ENCODE measurements at places on chromosomes 1 and 21.

- DNase-seq = no peak
These were observed 7.5 kb downstream of the CAPN8 start for GRCh38 chr1:223657978-223658377.

DNA sequence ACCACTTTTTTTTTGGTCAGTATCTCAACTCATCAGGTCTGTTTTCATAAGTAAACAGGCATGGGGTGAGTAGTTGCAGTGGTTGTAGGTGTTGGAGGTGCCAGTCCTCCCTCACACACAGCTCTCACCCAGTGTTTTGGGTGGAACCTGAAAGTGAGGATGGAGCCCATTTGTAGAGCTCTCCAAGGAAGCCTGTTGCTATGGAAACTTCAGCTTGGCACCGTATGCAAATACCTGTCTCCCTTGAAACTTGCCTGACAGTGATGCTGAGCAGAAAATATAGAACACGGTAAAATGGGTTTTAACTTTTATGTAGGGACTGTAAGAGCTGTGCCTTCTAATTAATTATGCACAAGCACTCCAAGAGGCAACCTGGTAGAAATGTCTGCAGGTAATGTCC is 214.1 kb downstream of the AJAP1 start:
- no peak for DNase-seq

DNA sequence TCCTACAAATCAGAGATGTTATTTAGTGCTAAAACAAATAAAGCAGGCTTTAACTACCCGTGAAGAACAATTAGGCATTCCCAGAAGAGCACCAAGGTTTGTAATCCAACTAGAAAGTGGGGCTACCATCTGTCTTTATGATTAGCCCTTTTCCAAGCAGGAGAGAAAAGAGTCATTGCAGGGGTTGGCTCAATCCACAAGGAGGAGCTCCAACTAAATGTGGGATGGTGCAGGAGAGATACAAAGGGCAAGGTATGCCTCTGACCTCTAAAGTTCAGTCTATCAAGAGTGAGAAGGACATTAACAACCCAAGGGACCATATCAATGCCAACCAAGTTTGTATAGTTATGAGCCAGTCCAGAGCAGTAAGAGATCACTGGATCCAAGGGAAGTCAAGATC is 382.7 kb upstream of the DUSP10 start:
- no peak for DNase-seq

DNA sequence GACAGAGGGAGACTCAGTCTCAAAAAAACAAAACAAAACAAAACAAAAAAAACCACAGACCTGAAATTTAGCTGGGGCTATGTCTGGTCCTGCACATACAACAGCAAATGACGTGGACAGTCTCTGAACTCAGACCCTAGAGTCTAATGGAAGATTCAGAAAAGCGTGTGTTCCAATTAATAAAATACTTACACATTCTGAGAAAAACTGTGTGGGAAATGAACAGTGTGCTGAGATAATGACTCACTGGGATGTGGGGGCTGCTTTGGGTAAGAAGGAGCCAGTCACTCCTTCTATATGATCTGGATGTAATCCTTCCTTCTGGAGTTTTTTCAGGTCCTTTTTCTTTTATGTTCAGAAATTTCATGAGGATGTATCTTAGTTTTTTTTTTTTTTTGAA is 29.4 kb downstream of the CLDN14 start:
- no peak for DNase-seq

- no peak for DNase-seq
These were observed 1.6 kb upstream of the NPHP4 start for GRCh38 chr1:5993556-5994491.

GRCh38 chr1:163668472-163668871 is 346.7 kb downstream of the NUF2 start:
- DNase-seq = no peak

GRCh38 chr1:206887701-206888100 is 9.5 kb upstream of the IL24 start:
- DNase-seq = no peak

DNA sequence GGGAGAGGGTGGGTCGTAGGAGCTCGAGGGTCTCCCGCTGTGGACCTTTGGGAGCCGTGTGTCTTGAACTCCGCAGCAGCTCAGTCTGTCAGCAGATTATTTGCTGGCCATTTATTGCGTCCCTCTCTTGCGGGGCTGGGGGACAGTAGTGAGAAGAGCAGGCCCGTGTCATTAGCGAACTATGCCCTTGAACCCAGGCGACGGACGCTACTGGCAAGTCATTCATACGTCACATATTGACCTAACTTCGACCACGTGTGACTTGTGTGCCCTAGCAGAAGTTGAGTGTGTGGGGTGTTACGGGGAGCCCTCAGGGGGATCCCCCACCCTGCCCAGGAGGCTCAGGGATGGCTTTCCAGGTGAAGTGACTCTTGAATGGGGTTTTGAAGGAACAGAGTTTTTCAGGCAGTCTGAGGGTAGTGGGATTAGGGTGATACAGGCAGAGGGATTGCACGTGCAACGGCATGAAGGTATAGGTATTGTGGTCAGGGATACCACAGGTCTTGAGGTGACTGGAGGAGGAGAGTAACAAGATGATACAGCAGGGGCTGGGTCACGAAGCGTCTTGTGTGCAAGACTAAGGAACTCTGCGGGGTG is 13.0 kb downstream of the RCC1 start:
- DNase-seq = no peak

GRCh38 chr1:227543283-227544066 is 19.9 kb upstream of the ZNF678 start:
- no peak for DNase-seq

- peak; percentile 72 for DNase-seq
These were observed 26.2 kb upstream of the DYNLT5 start for GRCh38 chr1:66725885-66726665.

GRCh38 chr1:43255438-43256210 is 14.2 kb upstream of the TMEM125 start:
- DNase-seq = no peak

DNA sequence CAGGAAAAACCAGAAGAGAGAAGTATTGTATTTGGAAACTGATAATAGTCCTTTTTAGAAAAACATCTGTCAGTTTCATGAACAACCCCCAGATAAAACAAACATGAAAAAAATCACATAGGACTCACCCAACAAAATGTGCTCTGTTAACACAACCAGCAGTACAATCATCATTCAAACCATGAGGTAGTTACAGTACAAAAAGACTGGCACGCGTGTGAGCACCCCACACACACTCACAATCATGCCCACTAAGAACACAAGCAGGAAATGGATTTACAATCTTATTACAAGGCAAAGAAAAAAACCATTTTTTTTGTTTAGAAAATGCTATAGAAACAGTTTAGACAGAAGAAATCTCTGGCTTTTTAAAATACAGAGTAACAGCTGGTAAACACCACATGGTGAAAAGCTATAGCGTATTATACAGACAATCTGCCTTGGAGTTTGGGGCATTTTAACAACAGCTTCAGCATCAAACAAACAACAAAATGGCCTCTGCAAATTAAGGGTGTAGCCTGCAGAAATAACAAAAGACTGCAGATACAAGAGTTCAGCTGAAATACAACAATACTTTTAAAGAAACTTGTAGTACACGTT is 180.0 kb downstream of the CDC7 start:
- no peak for DNase-seq

- no peak for DNase-seq
These were observed 57.0 kb upstream of the PRDM2 start for GRCh38 chr1:13643017-13643416.

GRCh38 chr1:17020502-17020901 is 8.8 kb upstream of the ATP13A2 start:
- DNase-seq = no peak

DNA sequence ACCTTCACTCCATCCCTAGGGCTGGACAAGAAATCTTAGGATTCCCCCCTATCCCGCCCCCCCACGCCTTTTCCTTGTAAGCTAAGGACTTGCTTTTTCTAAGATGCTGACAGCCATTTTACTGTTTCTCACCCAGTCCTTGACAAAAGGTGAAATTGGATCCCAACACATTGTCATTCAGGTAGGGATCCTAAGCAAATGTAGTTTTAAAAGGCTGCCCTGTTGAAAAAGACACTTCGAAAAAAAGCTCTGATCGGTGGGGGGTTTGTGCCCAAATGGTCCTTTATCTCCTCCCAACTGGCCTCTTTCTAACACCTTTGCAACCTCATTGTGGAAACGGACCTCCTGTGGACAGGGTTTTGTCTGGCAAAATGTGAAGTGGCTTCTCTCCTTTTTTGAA is 2.9 kb downstream of the CACHD1 start:
- peak; percentile 92 for DNase-seq

- DNase-seq = no peak
These were observed 54.9 kb upstream of the DIPK1A start for GRCh38 chr1:93016171-93016570.

- no peak for DNase-seq
These were observed 33.3 kb downstream of the FBXO2 start for GRCh38 chr1:11620924-11621323.

DNA sequence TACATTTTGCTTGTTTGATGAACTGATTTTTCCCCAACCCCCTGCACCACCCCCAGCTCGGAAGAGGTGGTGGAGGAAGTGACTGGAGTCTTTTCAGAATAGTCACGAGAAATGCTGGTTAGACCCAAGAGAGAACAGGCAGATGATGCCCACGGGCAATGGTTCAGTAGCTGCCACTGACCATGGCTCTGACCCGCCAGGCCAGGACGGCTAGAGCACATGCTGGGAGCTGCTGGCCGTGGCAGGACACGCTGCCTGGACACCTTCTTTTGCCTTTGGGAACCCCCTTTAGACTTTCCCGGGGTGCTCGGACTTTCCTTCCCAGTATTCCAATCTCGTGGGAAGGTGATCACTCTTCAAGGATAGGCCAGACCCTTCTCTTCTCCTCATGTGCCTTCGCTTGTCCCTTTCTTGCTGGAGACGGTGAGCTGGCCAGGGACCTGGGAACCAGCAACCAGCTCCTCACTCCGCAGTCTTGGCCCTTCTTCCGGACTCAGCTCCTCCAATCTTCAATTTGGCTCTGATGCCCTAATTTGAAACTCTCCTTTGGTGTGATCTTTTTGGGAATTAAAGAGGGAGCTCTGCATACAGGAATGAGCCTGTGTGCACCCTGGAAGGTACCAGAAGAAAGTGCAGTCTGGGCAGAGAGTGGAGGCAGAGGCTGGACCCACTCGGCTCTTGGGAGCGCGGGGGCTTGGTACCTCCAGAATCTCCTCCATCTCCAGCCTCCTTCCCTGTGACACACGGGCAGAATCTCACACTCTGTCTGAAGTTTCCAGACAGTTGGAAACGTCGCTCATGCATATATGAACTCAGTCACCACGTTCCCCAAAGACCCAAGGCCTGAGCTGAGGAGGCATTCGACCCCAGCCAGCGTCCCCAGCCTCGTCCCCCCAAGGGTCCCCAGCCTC is 4.0 kb upstream of the PDE9A start:
- DNase-seq = no peak

DNA sequence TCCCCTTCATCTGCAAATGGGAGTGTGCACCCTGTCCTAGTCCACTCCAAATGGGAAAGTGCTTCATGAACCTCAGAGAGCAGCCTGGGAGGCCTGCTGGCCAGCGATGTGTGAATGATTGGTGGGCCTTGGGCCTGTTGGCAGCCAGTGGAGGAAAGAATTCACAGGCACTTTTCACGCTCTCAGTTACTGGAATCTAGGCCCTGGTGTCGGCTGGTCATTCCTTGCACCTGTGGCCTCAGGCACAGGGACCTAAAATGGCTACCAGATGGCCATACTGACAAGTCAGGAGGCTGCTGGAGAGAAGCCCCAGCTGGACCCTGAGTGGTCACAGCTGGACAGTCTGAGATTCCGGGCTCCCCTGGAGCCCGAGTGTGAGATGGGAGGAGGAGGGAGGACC is 18.4 kb upstream of the EDN2 start:
- DNase-seq = no peak

DNA sequence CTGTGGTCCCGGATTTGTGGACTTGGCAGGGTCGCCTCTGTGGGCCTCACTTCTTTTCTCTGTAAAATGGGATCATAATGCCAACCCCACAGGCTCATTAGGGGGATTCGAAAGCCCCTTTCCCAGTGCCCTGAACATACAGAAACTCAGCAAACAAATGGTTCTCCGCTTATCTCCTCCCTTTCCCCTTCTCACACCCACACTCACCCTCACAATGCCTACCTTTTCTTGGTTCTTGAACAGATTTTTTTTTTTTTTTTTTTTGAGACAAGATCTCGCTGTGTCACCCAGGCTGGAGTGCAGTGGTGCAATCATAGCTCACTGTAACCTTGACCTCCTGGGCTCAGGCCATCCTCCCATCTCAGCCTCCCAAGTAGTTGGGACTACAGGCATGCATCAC is 175.7 kb downstream of the KAZN start:
- DNase-seq = no peak

DNA sequence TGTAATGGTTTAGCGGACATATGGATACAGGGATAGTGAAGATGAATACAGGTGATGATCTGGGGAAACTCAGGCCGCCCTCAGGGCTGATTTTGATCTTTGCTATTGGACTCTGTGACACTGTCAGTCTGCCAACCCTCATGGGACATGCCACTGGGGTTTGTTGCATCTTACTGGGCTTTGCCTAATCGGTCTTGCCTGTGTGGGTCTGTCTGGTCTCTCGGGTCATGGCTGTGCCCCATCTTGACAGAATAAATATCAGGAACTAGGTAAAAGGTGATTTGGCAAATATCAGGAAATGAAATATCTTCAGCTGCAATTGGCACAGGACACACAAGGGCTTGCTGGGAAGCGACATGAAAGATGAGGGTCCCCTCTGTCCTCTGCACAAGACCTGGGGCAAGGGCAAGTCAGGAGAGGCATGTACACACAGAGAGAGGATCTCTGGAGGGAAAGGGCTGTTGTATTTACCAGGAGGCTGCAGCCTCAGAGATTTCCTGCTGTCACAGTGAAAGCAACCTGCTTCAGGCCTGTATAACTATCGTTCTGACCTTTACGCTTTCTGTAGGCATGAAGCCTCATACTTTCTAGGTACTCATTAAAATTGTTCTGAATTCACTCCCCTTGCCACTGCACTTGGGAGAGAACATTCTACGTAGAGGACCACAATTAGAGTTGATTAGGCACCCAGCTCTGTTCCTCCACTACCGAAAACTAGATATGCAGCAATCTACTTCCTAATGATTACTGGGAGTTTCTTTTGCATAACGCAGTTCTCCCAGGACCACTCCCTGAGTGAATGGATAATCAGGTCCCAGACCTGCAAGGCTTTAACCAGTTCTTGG is 52.0 kb upstream of the GADD45A start:
- DNase-seq = no peak

DNA sequence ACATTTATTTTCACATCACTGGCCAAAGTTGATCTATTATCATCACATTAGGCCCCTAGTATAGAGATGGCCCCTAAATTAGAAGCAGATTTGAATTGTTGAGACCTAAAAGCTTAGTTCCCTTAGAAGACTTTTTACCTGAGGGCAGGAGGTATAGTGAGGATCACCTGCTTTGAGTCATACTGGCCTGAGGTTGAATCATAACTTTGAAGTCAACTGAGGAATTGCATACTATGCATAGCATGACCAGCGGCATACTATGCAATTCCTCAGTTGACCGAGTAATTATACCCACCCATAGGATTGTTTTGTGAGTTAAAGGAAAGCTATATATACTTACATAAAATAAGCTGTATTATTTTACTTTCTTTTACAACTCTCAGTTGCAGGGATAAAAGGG is 50.3 kb upstream of the DPH5 start:
- DNase-seq = no peak

DNA sequence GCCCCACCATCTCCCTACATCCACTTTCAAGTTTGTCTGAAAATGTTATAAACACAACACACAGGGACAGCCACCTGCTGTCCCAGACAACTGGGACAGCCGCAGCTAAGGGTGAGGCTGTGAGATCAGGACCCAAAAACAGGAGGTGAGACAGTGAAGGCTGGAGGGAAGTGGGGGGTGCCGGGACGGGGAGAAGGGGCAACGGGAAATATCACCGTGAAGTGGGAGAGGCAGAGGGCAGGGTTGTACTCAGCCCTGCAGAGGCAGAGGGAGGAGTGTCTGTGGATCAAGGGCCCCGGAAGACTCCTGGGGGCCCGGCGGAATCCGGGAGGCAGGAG is 114.4 kb downstream of the CASZ1 start:
- no peak for DNase-seq
